ENCODE measurements at places on chromosomes 12 and 14.

GRCh38 chr12:124542021-124542949, 25.1 kb downstream of the NCOR2 start:
- DNase-seq, result no peak

GRCh38 chr12:11630046-11630706, 19.3 kb upstream of the ETV6 start:
- DNase-seq, result no peak

GRCh38 chr14:88698651-88699050, 94.1 kb downstream of the EML5 start:
- no peak for DNase-seq

DNA sequence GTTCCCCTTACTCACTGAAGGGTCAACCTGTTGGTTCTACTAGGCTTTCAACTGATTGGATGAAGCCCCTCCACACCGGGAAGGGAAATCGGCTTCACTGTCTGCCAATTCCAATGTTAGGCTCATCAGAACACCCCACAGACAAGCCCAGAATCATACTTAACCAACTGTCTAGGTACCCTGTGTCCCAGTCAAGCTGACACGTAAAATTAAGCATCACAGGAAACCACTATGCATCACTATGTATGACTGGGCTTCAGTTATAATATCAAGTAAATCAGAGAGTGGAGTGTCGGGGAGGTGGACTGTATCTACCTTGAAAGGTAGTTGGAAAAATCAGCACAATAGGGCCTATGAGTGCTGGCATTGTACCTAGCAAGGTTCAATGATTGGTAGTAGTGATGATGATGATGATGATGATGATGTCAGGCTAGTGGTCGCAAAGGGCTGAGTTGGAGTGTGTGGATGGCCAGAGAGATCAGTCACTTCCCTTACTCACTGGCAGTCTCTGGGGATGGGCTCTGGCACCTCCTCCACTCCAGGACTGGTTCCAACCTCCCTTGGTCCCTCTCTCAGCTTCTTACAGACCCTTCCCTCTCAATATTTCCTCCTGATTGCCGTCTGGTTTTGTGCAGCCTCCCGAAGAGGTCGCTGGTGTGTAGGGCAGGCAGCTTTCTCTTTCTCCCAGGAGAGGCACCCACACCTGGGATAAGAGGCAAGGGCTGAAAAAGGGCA, 3.3 kb upstream of the ATG101 start:
- no peak for DNase-seq

DNA sequence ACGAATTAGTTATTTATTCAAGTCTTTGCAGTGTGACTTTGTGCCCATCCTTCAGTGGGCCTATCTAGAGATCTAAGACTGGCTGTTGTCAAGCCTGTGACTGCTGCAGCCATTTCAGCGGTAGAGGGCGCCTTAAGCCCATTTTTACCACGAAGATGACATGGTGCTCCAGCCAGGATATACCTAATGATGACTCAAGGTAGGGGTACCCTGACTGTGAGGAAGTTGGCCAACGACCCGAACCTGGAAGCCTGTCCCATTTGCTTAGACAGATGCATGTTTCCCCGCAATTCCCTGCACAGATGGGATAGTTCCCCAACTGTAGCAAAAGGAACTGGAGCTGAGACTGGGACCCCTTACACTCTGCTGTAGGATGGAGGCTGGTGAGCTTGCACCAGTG, 41.3 kb downstream of the RAB3IP start:
- DNase-seq, result peak; percentile 44

DNA sequence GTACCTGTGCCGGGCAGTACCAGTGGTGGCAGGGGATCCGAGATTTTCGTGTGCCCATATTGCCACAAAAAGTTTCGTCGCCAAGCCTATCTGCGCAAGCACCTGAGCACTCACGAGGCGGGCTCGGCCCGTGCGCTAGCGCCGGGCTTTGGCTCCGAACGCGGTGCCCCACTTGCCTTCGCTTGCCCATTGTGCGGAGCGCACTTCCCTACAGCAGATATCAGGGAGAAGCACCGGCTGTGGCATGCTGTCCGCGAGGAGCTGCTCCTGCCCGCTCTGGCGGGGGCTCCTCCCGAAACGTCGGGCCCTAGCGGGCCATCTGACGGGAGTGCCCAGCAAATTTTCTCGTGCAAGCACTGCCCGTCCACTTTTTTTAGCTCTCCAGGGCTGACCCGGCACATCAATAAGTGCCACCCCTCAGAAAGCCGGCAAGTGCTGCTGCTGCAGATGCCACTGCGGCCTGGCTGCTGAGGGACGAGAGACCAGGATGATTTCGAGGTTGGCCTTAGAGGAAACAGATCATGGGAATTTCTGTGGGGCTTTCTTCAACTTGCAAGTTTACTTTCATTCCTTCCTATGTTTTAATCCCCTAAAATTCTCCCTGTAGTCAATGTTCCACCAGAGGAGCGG, 1.6 kb downstream of the INSM2 start:
- peak; percentile 9 for DNase-seq

- DNase-seq, result no peak
Observed at GRCh38 chr12:56261503-56262232, 3.5 kb upstream of the ANKRD52 start.

DNA sequence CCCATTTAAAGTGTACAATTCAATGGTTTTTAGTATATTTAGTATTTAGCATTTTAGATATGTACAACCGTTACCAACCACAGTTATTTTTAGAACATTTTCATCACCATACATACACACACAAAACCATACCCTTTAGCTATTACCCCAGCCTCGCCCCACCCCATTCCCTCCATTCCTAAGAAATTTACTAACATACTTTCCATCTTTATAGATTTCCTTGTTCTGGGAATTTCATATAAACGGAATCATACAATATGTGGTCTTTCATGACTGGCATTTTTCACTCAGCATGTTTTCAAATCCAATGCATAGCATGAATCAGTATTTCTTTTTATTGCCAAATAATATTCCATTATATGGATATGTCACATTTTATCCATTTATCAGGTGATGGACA, 101.5 kb downstream of the TAOK3 start:
- DNase-seq, result no peak

DNA sequence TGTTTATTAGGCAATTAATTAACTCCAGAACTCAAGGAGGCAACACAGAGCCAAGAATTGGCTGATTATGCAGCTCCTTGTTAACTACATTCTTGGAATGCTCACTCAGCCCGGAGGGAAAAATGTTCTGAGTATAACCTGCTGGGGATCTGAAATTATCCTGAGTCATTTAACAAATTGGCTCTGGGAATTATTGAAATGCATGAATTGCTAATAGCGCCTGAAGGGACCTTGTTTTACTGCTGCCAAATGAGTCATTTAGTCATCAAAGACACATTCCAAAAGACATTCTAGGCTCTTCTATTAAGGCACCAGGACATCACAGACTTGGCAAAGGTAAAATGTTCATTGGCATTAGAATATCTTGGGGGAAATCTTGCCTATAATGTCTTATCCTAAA, 13.0 kb downstream of the TMEM52B start:
- DNase-seq, result no peak

DNA sequence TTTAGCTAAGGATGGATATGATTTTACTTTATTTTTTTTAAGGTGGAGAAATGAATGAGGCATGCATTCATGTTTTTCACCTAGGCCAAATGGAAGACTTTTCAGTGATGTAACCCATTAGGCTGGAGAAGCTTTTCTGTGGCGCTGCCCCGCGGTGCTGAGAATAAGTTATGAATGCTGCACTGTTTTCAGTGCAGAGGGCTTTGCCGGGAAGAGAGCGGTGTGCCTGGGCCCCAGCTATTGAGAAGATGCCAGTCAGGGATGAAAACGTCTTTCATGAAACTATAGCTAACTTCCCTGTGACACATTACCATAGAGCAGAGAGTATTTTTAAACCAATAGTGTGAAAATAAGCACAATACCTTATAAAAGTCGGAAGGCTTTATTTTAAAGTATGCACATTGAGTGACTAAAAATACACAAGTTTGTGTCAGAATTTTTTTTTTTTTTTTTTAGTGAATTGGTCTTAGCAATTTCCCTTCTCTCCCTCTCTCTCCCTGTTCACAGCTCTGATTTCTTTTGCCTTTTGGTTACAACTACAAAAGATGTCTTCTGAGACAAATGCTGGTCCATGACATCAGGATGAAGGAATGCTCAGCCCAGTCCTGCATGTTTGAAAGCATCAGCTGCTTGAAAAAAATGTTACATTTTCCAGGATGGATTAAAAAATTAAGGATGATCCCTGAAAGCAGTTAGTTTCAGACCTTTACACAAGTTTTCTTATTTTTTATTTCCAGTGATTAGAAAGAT, 48.3 kb downstream of the NPAS3 start:
- peak; percentile 53 for DNase-seq

- DNase-seq, result no peak
Observed at GRCh38 chr12:117547209-117547608, 185.8 kb upstream of the NOS1 start.

GRCh38 chr14:91159906-91160305, 46.0 kb downstream of the DGLUCY start:
- no peak for DNase-seq

GRCh38 chr14:69432364-69432763, 33.9 kb downstream of the SLC39A9 start:
- no peak for DNase-seq

GRCh38 chr14:90444077-90444696, 47.4 kb downstream of the CALM1 start:
- no peak for DNase-seq

DNA sequence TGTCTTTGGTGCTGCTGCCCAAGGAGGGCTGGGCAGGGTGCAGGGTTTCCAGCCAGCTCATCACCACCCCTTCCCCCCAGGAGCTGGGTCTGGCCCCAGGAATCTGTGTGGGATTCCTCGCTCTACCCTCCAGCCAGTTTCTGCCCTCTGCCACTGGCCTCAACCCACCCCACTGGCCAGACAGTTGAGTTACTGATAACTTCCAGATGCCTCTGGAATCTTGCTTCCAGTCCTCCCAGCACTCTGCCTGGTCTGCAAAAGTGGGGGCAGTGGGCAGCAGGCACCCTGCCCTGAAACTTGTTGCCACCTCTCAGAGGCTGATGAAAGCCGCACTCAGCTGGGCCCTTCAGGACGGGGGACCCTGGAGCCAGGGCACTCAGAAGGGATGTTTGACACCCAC, 20.1 kb upstream of the TBX3 start:
- no peak for DNase-seq

- DNase-seq, result no peak
Observed at GRCh38 chr12:112413855-112414625, 4.6 kb upstream of the RPL6 start.

DNA sequence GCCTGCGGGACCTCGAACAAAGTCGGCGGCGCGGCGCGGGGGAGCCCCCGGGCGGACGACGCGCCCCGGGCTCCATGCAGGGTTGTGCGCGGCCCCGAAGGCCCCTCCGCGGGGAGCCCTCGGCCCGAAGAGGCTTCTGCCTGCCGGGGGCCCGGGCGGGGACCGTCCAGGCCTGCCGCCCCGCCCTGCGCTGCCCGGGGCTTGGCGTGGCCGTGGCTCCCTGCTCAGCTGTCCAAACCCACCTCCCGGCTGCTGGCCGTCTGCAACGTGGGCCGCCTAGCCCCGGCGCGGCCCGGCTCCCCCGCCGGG, 670 bp downstream of the DYRK2 start:
- no peak for DNase-seq

GRCh38 chr12:26195641-26196420, 458 bp downstream of the SSPN start:
- peak; percentile 37 for DNase-seq

DNA sequence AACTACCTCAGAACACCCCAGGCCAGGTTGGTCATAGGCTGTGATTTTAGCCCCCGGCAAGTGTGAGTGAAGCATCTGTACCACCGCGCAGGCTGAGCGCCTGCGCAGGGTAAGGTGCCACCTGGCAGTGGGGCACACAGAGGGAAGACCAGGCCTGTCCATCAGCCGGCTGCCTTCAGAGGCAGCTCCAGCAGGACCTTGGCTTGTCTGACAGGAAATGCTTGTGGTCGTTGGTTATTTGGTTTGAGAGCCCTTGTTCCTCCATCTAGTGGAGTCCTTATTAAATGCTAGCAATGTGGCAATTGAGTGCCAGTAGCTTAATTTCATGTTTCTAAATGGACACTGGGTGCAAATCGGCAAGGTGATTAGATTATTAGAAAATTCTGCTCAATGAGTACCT, 27.5 kb downstream of the SLC25A29 start:
- DNase-seq, result no peak

DNA sequence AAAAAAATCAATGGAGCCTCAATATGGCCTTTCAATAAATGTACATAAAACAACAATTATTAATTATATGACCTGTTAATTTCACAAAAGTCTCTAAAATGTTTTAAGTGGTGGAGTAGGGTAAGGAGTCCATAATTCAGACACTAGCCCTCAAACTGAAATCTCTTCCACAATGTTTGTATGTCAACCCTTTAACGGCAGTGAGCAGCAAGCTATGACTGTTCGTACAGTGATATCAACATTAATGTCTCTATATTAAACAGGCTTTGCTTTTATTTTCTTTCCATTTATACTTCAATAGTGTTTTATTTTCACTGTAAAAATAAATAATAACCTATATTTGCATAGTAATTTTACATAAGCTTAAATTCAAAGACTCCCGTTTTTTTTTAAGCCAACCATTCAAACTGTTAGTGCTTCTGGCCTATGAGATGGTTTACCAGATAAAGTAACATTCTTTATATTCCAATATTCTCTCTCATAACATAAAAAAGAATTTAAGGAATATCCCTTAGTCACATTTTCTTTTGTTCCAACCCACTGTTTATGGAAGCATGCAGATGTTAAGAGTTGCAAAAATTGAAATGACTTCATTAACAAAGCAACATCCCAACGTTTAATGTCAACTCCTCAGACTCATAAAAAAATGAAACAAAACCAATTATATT, 2.3 kb downstream of the CDK17 start:
- DNase-seq, result no peak

DNA sequence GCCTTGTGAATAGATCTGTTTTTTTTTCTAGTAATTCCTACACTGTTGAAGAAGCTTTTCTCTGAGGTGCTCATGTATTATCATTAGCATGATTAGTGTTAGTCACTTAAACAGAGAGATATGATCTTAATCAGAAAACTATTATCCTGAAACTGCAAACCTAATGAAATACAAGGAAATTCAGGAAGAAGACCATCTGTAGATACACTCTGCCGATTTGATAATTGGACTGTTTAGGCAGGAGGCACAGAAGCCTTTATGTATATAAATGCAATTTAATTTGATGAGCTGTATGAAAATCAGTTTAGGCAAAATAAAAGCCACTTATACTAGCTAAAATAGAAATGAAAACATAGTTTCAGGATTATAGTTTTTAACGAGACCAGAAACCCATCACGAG, 23.3 kb downstream of the PDZRN4 start:
- no peak for DNase-seq

GRCh38 chr14:97315790-97316189, 518.6 kb downstream of the VRK1 start:
- no peak for DNase-seq

All from neural crest cell (in vitro differentiated cells).